ENCODE measurements at places on chromosomes 2 and 18.

DNA sequence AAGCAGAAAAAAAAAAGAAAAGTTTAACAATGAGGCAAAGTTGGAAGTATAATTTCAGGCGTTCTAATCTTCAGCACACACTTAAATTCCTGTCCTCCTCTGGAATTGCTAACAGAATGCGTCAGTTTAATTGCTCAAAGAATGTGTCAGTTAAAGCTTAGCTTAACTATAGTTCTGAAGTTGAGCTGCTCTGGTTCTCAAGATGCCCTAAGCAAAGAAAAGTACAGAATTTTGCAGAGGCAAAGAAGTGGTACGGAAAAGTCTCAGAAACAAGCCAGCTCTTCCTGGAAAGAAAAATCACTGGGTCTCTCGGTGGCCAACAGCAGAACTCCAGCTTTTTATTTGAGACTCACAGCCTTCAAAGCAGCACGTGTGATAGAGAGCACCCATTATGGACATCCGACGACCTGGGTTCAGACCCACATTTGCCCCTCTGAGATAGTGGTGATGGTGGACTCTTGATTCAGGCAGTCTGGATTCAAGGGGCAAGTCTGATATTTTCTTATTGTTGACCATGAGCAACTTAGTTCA, 22.2 kb upstream of the MYO3B start:
- DNase-seq: no peak

DNA sequence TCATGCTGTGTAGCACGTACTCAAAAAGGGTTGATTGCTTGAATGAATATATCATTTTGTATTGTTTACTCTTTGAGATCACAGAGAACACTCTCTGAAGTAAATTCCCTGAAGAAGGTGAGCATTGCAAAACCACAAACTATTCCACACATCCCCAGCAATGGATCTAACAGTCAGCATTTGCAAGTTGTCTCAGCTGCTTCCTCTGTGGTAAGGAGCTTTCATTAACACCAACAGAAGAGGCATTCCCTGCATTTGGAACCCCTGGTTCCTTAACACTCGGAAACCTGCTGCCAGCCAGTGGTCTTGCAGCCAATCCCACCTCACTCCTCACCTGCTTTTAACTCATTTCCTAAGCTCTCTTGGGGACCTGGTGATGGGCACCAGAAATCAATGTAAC, 108.4 kb downstream of the IRS1 start:
- no peak for DNase-seq

GRCh38 chr2:78980152-78980465, 45.4 kb upstream of the REG3G start:
- DNase-seq: no peak

DNA sequence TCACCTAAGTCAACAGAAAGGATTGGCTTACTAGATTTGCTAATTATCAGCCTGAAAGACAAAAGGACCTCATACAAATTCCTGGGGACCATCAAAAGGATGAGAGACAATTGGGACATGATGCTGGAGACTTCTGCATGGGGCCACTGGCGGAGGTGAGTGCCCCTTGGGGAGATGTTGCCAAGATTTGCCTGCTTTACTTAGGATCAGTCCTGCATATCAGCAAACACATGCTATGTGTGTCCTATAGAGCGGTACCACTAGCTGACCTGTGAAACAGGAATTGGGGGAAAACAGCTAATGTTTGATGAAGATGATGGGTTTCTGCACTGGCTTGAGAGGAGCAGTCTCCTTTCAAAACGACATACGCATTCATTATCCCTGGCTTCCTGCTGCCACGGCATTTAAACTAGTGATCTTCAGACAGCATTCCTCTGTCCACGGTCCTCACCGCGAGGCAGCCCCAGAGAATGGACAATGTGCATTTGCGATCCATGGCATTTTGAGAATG, 104.2 kb downstream of the TGIF1 start:
- DNase-seq: no peak

DNA sequence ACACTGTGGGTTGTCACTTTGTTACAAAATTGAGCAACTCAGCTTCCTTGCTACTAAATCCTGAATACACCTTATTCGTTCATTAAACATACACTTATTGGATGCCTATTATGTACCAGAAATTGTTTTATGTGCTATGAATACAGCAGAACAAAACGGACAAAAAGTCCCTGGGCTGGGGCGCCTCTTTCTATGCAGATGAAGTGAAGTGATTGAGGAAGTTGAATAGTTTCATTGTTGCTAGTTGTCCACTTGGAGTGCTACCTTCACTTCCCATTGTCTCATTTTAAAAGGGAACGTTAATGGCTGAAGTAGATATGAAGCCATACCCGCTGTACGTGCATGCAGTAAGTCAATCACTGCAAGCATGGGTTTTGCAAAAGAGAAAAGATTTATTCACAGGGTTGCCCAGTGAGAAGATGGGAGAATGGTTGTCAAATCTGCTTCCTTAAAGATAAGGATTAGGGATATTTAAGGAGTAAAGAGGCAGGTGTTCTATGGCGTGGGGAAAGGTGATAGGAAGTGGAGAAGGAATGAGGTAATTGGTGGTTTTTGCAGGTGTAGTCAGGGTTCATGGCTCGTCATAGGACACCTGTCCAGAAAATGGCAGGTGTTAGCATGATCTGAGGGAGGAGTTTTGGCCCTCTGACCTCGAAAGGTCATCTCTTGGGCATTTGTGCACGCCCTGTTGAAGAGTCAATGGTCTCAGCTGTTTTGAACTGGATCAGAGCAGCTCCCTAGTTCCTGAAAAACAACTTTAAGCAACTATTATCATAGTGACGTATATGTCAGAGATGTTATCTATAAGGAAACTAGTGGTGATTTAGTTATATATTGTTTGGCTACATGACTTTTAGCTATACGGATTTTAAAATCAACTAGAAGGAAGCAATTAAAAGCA, 23.5 kb downstream of the TRPM8 start:
- DNase-seq: no peak

GRCh38 chr2:36565712-36566111, 32.3 kb downstream of the FEZ2 start:
- no peak for DNase-seq

GRCh38 chr2:8259106-8259840, 422.6 kb upstream of the ID2 start:
- DNase-seq: no peak

GRCh38 chr18:9915291-9916076, 1.7 kb downstream of the VAPA start:
- no peak for DNase-seq

- DNase-seq: no peak
These were observed 8.5 kb downstream of the RFX8 start for GRCh38 chr2:101466426-101466825.

DNA sequence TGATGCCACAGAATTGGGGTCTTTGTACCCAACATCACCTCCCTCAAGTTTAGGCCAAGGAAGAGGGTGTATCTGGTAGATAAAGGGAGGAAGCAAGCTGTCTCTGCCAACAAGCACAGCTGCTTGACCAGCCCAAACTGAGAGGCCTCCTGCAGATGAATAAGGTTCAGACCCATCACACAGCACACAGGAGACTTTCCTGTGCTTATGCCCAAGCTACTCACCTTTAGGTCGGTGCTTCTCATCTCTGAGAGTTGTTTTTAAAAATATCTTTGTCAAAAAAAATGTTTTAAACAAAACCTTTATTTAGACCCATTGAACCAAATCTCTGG, 24.7 kb upstream of the SP3 start:
- DNase-seq: no peak

GRCh38 chr2:203431391-203432185, 103.4 kb downstream of the ABI2 start:
- DNase-seq: no peak

DNA sequence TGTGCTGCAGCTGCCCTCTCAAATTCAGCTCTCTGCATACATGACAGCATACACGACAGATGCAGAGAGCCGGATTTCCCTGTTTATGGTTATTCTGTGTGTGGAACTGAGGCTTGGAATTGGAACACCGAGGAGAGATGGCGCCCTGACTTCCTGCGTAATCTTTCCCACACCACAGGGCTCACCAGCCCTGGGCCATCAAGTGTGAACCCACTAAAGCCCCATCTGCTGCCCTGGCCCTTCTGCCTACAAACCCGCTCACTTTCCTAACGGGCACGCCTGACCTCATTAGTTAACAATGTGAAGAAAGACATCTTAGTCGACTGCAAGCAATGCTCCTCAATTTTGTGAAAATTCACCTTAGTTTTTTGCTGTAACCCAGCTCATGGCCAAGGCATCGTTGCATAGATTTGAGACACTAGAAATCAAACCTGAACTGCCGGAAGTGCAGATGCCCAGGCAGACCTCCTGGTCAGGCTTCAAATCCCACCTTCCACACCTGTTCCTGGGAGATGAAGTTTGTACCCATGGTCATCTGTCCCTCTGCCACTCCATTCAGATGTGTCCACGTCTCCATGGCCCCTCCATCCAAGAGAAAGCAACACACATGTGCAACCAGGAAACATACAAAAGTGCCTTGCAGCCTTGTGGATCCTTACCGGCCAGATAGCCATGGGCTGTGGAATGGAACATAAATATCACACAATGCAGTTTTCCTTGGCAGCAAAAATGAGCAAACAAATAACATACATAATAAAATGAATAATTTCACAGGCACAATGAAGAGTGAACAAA, 5.0 kb upstream of the CIDEA start:
- DNase-seq: no peak

DNA sequence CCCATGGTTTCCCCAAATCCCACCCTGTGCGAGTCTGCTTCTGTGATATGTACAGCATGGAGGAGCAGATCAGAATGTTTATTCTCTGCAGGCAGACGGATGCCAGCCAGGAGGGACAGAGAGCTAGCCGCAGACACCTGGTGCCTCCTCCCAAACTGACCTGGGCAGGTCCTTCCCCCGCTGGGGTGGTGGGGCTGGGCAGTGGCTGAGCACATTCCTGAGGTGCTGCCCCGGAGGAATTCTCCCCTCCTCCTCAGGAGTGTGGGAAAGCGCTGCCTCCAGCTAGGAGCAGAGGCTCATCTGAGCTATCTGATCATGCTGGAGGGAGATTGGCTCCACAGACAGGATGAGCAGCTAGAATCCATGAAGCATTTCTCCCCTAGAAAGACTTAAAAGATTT, 21.7 kb downstream of the C2orf92 start:
- DNase-seq: no peak

- DNase-seq: no peak
These were observed 169.6 kb upstream of the BOD1L2 start for GRCh38 chr18:56977309-56977708.

DNA sequence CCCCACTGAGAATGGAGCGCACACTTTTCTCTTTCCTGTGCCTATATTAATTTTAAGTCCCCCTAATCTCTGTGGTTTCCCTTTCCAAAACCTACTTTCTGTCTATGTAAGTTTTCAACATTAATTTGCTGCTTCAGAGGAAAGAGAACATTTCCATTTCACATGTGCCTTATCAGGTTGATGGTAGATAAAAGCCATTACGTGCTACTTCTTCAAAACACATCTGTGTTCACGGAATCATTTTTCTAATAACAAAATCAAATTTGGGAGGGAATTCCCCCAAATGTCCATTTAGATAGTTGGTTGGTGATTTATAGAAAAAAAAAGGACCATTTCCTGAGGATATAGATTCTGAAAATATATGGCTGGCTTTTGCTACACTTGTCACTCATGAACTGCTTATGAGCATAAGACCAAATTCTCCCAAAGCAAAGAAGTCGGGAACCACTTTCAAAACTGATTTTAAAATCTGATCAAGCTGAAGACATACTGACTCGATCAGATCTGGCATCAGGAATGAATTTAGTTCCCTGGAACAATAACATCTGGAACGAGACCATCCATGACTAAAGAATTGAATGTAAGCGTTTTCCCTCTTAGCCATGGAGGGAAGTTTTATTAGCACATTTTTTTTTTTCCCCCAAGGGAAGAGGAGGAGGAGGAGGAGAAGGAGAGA, 8.2 kb downstream of the PTGR3 start:
- no peak for DNase-seq

DNA sequence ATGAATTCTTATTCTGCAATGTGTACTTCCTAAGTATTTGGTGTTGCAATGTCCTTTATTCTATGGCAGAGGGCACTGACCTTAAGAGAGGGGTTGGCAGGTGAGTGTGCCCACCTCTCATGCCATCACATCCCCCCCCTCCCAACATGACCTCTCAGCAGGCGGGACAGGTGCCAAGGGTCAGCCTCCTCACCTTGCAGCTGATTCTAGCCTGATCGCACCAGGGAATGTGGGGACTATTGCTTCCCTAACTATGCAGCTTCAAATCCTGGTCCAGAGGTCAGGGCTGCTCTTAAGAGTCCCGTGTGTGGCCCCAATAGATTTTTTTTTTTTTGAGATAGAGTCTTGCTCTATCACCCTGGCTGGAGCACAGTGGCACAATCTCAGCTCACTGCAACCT, 9.5 kb downstream of the HJURP start:
- no peak for DNase-seq

GRCh38 chr18:24270358-24270936, 127.2 kb downstream of the OSBPL1A start:
- no peak for DNase-seq

GRCh38 chr18:51074605-51075004, 44.6 kb downstream of the SMAD4 start:
- DNase-seq: no peak

- DNase-seq: peak; percentile 9
These were observed 662 bp downstream of the ACVR2A start for GRCh38 chr2:147845411-147845971.

- no peak for DNase-seq
These were observed 248.5 kb downstream of the RNF144A start for GRCh38 chr2:7165736-7166135.

DNA sequence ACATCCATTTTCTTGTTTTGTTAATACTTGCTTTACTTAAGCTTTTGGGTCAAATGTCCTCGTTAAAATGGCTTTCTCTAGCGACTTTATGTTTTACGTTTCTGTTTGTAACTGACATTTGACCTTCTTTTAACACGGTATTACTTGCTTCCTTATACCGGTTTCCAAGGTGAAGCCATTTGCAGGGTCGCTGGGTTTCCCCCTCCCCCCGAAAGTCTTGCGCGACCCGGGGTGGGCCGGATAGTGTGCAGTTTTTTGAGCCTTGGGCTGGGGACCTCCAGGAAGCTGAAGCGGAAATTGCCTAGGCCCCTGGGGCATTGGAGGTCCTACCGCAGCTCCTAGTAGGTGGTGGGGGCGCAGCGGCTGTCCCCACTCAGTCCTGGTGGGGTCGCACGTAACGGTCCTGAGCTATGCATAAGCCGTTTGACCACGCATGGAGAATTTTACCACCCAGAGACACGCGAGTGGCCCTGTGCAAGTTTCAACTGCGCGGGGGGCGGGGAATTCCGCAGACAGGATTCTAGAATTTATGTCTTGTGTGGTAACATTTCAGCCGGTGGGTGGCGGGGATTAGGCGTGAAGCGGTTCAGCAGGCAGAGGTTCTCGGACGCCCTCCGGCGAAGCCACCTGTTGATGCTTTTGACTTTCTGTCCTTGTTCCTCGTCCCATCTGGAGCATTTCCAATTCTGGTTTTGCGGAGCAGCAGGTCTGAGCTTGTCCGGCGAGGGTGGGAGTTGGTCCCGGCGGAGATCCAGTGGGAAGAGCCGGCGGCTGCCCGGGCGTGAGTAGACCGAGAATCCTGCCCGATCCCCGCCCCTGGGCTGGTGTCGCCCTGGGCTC, 2.4 kb downstream of the CFLAR start:
- peak; percentile 88 for DNase-seq

DNA sequence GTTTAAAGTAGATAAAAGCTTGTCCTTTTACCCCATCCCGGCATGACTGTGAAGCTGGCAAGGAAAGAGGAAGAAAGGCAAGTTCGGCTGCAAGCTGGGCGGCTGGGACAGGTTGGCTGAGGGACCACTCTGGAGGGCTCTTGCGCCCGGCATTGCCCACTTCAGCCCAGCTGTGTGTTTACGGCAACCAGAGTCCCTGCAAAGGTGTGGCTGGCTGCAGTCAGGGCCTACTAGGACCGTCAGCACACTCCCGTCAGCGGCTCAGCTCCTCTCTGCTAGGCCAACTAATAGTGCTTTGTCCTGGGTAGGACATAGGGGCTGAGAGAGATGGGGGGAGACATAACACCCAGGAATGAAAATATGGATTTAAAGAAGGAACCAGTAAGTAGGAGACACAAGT, 11.7 kb upstream of the SAP130 start:
- DNase-seq: no peak
